ENCODE measurements at places on chromosomes 5 and 9.

GRCh38 chr9:122396614-122397148 lies 25.9 kb downstream of the PTGS1 start:
- DNase-seq, result no peak

- DNase-seq, result no peak
Observed at GRCh38 chr9:27665136-27665535, 91.9 kb upstream of the C9orf72 start.

DNA sequence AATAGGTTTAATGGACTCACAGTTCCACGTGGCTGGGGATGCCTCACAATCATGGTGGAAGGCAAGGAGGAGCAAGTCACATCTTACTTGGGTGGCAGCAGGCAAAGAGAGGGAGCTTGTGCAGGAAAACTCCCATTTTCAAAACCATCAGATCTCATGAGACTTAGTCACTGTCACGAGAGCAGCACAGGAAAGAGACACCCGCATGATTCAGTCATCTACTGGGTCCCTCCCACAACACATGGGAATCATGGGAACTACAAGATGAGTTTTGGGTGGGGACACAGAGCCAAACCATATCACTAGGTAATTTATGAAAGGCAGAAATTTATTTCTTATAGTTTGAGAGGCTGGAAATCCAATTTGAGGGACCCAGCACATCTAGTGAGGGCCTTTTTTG lies 40.0 kb downstream of the MTREX start:
- DNase-seq, result peak; percentile 13

GRCh38 chr5:153670101-153670500 lies 179.6 kb downstream of the GRIA1 start:
- no peak for DNase-seq

DNA sequence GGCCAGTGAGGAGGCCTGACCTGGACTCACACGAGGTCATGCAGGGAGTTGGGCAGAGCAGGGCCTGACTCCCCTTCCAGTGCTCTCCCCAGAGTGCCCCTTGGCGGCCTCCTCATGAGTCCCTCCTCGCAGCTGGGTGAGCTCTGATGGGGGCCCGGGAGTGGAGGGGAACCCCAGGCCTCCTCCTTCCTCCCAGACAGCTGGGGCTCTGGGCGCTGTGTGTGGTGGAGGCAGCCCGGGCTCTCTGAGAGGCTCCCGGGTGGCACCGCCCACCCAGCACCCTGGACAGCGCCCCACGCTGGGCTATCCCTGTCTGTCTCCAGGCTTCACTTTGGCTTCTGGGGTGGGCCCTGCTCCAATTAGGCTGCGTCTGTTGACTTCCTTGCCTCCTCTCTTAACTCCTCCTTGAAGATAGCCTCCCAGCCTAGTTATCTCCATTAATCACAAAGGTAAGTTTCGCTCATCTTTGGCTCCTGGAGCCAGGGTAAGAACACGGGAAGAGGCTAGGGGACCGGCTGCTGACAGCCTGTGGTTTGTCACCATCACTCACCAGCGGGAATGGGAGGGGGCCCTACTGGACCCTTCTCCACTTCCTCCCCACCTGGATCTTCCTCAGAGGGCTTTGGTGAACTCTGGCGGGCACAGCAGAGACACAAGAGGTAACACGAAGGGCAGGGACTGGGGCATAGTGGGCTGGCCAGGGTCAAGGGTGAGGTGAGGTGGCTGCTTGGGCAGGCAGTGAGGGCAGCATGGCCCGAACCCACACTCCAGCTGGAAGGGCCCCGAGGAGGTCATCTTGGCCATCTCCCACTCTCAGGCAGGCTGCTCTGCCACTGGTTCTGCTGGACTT lies 13.1 kb downstream of the PSD2 start:
- peak; percentile 26 for DNase-seq

GRCh38 chr5:56638061-56638621 lies 177.2 kb upstream of the MAP3K1 start:
- DNase-seq, result no peak

GRCh38 chr9:33044162-33044673 lies 19.1 kb downstream of the DNAJA1 start:
- DNase-seq, result peak; percentile 92

DNA sequence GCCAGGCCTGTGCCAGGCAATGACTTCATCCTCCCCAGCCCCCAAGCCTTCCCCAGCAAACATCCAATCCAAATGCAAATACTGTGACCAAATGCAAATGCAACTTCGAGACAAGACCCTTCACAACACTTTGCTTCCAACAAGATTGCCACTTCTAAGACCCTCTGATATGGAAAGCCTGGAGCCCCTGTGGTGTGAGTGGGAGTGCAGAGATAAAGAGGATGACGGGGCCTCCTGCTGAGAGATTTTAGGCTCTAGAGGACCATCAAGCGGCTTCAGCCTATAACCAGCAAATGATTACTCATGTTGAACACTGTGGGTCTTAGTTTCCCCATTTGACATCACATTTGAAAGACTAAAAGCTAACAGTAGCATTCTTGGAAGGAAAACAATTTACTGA lies 46.6 kb upstream of the GABRP start:
- no peak for DNase-seq

- DNase-seq, result no peak
Observed at GRCh38 chr5:171600741-171601265, 181.4 kb downstream of the FGF18 start.

GRCh38 chr5:62828742-62829603 lies 250.4 kb downstream of the LRRC70 start:
- DNase-seq, result no peak

DNA sequence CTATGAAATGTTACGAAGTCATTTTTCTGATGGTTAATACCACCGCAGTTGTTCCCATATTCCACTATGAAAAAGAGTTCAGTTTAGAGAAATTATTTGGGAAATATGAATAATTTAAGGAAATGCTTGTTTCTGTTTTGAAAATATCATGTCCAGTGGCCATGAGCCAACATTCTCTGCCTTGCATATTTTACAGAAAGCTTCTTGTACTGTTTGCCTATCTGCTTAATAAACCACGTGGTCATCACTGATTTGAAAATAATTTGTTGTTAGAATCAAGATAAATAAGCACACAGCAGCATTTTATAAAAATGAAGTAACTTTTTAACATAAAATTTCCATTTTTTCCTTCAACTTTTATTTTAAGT lies 381.5 kb upstream of the CDH18 start:
- DNase-seq, result no peak

DNA sequence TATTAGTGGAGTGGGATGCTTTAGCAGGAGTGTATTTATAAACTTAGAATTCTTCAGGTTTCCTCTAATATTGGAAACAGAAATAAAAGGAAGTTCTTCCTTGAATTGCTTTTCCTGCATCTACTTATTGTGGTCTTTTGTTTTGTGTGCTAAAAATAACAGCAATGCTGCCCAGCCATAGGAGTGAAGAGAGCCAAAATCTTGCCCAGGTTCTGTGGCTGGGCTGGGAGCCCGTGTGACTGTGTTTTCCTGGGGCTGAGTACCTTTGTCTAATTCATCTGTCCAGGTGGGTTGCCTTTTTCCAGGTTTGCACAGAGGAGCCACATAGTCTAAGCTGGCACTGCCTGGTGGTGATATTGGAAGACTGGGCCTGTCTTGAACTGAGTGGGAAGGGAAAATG lies 179.7 kb upstream of the ADAMTSL1 start:
- DNase-seq, result no peak

DNA sequence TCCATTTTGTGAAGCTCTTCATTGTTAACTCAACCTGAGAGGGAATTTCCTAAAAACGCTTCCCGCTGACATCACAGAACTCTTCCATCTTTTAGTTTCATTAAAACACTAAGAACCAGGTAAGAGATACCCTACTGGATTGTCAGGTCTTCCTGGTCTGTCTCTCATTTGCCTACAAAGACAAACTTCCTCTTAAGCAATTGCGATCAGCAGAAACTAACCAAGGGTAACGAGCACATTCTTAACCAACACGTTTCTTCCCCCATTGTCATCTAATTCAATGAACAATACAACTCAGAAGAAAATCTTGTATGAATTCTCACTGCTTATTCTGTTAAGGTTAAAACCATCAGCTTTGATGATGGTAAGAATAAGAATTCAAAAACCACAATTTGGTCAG lies 6.6 kb downstream of the FBXW11 start:
- no peak for DNase-seq

GRCh38 chr9:93452710-93453046 lies 703 bp downstream of the FAM120AOS start:
- no peak for DNase-seq

DNA sequence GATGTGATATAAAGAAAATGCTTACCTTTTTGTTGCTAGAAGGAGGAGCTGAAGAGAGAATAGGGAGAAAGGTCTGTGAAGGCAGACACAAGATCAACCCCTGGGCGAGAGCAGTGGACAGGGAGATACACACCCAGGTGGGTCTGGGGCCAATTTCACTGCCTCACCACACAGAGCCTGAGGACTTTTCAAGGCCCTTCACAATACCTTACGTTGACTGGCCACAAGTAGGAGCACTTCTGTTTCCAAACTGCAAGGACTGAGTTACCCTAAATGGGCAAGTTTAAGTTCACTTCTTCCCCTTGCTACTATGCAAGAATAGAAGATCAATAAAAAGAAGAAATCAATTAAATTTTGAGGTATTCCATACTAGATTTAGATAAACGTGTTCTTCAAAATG lies 174.5 kb upstream of the SLC12A2 start:
- peak; percentile 49 for DNase-seq

- DNase-seq, result peak; percentile 72
Observed at GRCh38 chr5:133870661-133871060, 97.8 kb downstream of the C5orf15 start.

DNA sequence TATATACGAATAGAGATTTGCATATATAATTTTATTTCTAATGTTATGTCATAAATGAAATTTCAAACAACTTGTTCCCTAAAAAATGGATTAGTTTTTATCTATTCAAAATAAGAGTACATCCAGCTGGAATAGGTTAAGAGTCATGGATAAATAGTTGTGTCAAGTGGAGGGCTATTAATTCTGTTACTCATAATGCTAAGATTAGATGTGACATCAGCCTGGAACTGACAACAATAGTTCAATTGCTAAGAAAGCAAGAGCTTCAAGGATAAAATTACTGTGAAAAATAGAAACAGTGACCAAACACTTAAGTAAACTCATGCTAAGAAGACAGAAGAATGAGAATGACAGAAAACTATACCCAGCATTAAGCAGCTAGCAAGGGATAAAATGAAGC lies 92.2 kb upstream of the CDH9 start:
- no peak for DNase-seq

- no peak for DNase-seq
Observed at GRCh38 chr5:13939638-13940037, 4.8 kb downstream of the DNAH5 start.

DNA sequence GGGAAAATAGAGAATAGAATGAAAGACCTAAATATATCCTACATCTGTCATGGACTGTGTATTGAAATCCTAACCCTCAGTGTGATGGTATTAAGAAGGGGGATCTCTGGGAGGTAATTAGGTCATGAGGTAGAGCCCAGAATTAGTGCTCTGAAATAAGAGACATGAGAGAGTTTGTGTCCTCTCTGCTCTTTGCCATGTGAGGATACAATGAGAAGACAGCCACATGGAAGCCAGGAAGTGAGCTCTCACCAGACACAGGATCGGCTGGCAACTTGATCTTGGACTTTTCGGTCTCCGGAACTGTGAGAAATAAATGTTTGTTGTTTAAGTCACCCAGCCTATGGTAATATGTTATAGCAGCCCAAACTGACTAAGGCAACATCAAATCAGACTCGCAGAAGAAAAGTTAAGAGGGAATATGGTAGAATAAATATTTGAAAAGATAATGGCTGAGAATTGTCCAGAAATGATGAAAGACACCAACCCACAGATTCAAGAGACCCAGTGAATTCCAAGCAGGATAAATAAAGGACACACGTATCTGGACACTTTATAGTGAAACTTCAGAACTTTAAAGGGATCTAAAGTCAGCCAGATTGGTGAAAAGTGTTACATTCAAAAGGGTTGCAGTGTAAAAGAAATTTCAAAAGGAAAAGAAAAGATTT lies 12.7 kb upstream of the SLC36A1 start:
- no peak for DNase-seq
